Endodermal cell (in vitro differentiated cells): ENCODE measurements at places on chromosomes 4 and X. TPM values are rescaled to one million over a fixed set of nuclear protein-coding genes. Genes with fewer than 3 reads are reported as not detected.

Gene MAGEA10
- not detected in 3 replicates for total RNA-seq

Gene TMSB15C
- total RNA-seq = 5.8 and 7.1 TPM in 2 replicates

Gene RGN
- 3.9 and 4.8 TPM in 2 replicates for total RNA-seq

GRCh38 chrX:40544343-40545266 lies 36.2 kb upstream of the ATP6AP2 start:
- no peak overlapping the region for H3K4me3 ChIP-seq
- H3K36me3 ChIP-seq = no peaks in the 10 kb centered on the region
- no peak for DNase-seq
- H3K27me3 ChIP-seq = no peaks in the 10 kb centered on the region
- no peak overlapping the region for H3K27ac ChIP-seq

- no peak overlapping the region for H3K27ac ChIP-seq
Observed at GRCh38 chrX:139581068-139581467, 50.5 kb downstream of the F9 start.

DNA sequence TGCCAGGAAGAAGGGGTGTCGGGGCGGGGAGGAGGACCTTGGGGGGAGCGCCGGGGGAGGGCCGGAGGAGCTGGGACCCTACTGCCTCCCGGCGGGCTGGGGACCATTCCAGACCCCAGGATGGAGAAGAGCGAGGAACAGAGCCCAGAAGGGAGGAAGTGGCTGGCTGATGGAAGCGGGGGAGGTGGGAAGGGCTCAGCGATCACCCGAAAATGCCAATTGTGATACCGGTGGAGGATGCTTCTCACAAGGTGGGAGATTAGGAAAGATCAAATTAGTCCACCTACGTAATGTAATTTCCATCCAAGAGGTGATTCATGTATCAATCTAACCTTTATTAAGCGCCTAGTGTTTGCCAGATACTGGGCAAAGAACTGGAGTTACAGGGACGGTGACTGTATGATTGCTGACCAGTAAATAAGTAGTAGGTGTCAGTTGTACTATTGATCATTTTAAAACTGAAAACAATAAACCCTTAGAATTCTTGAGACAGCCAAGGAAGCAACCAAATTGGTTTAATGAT lies 452 bp upstream of the RAI2 start:
- H3K36me3 ChIP-seq = no peaks in the 10 kb centered on the region
- peaks cover 4% of the 10 kb centered on the region for H3K4me1 ChIP-seq
- DNase-seq = peak; percentile 46

Gene DCAF12L2
- total RNA-seq = 1.1 and 1.6 TPM in 2 replicates

Gene DUX4
- total RNA-seq = not detected in 2 replicates

DNA sequence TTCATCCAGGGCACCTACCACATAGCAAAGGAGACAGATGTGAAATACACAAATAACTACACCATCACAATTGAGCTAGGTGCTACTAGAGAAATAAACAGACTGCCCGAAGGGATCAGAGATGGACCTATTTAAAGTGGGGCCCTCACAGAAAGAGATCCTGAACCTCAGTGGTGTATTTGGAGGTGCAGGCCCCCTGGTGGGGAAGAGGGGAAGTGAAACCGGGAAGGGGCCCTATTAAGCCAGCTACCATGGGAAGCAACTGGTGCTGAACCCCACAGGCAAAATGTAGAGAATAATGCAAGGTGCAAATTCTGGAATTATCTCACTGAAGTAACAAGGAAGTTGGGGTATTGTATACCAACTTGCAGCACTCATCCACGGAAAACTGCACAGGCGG lies 78.6 kb upstream of the FAM9A start:
- H3K4me1 ChIP-seq = no peaks in the 10 kb centered on the region
- DNase-seq = peak; percentile 76
- no peak overlapping the region for H3K4me3 ChIP-seq
- H3K36me3 ChIP-seq = no peaks in the 10 kb centered on the region

DNA sequence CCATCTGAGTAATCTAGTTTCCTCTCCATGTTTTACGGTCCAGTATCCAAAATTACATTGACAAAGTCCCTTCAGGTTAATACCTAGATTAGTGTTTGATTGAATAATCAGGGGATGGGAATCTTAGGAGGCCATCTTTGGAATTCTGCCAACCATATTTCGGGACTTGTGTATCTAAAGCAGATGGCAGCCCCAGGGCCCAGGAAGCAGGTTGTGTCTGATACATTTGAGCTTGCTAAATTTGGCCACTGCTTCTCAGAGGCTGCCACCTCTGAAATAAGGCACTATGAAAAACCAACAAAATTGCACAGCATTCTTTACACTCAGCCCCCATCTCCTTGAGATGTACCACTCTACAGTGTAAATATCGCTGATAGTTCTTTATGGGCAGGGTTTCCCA lies 102.1 kb downstream of the ASB9 start:
- no peak overlapping the region for H3K27ac ChIP-seq
- H3K4me3 ChIP-seq = no peak overlapping the region
- H3K27me3 ChIP-seq = no peaks in the 10 kb centered on the region
- peaks cover 5% of the 10 kb centered on the region for H3K4me1 ChIP-seq

- no peak overlapping the region for H3K27ac ChIP-seq
- H3K4me1 ChIP-seq = no peaks in the 10 kb centered on the region
- no peak overlapping the region for H3K4me3 ChIP-seq
- no peak for DNase-seq
- H3K36me3 ChIP-seq = peaks cover 9% of the 10 kb centered on the region
Observed at GRCh38 chr4:108637856-108638255, 12.5 kb upstream of the OSTC start.

GRCh38 chr4:16085822-16086221 lies 2.0 kb upstream of the PROM1 start:
- H3K27ac ChIP-seq = no peak overlapping the region
- peak; percentile 48 for DNase-seq
- H3K4me1 ChIP-seq = no peaks in the 10 kb centered on the region
- H3K27me3 ChIP-seq = peaks cover 47% of the 10 kb centered on the region

DNA sequence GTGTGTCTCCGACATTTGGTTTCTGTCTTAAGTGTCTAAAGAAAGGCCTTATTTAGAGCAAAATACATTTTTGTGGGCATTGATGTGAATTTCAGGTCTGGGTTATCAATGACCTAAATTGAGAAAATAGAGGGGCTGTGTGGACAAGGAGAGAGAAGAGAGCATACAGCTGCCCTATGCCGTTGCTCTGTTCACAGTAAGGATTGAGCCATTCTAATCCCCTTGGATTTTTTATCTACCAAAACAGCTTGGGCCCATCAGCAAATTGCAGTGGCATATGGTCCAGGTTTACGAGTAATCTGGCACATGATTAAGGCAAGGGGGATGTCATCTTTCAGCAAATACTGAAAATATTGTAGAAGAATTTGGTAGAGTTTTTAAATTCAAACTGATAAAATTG lies 210.2 kb downstream of the ANTXR2 start:
- DNase-seq = no peak
- no peaks in the 10 kb centered on the region for H3K36me3 ChIP-seq
- no peak overlapping the region for H3K27ac ChIP-seq
- no peak overlapping the region for H3K4me3 ChIP-seq
- no peaks in the 10 kb centered on the region for H3K4me1 ChIP-seq

Gene TRPC5OS
- total RNA-seq = not detected in 2 replicates

DNA sequence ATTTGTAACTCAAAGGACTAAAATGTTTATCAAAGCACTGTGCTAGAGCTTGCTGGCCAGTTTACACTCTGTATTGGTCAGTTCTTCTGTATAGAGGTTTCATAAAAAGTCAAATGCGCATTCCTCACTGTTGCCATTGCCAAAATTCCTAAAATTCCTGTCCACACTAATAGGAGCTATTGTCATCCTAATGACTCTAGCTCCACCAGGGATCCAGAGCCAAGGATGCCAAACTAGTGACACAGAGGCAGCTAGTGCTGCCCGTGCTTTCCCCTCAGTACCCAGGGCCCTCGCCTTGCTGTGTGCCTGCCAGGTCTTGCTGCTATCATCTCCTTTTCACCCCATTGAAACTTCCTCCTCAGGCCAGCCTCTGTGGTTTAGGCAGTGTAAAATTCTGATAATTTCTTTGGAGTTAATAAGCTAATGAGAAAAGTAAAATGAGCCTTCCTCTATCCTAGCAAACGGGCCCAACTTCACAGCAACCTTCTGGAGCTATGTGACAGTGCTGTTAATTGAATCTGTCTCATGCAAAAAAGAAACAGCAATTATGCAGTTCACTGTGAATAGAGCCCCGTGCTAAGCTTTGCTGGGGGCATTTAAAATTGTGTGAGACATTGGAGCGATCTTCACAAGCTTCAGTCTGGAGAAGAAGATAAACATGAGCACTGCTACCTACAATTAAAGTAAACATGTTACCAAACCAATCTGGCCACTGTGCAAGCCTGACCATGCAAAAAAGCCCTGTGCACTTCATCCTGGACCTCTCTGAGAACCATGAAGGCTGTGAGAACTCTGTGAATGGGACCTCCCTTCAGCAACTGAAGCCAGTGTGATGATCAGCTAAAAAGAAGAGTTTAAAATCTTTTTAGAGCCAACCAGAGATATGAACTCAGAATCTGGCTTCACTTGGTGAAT lies 43.1 kb upstream of the FGF2 start:
- peak overlapping the region; percentile 74 for H3K27ac ChIP-seq
- H3K4me3 ChIP-seq = no peak overlapping the region
- no peaks in the 10 kb centered on the region for H3K27me3 ChIP-seq
- DNase-seq = peak; percentile 93
- no peaks in the 10 kb centered on the region for H3K36me3 ChIP-seq

Gene SH3BGRL
- total RNA-seq = 45.6 to 63.5 TPM (median 53.3 TPM) in 3 replicates

DNA sequence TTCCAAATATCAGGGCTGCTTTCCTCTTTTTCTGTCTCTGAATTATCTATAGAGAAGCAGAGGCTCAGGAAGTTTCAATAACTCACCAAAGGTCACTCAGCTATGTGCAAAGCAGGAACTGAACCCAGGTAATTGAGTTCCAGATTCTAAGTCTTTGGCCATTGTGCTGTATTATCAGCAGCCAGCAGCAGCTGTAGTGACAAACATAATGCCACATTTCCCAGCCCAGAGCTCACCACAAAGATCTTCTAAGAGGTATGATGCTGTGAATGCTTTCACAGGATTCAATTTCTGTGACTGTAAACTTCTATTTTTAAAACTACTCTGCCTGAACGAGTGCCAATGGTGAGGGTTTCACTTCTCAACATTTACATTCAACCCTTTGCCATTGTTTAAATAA lies 56.4 kb downstream of the SPOCK3 start:
- no peak overlapping the region for H3K27ac ChIP-seq
- no peak for DNase-seq
- H3K4me3 ChIP-seq = no peak overlapping the region
- peaks cover 5% of the 10 kb centered on the region for H3K36me3 ChIP-seq

Gene SPATA4
- not detected in 2 replicates for total RNA-seq

- no peaks in the 10 kb centered on the region for H3K4me1 ChIP-seq
- H3K27me3 ChIP-seq = no peaks in the 10 kb centered on the region
- no peaks in the 10 kb centered on the region for H3K36me3 ChIP-seq
Observed at GRCh38 chr4:85707611-85708010, 232.7 kb downstream of the ARHGAP24 start.

Gene CCSER1
- 0.88 and 1.1 TPM in 2 replicates for total RNA-seq

- DNase-seq = no peak
- H3K4me3 ChIP-seq = no peak overlapping the region
- peaks cover 42% of the 10 kb centered on the region for H3K36me3 ChIP-seq
- no peaks in the 10 kb centered on the region for H3K27me3 ChIP-seq
- H3K27ac ChIP-seq = no peak overlapping the region
Observed at GRCh38 chr4:113325876-113326615, 276.6 kb downstream of the ANK2 start.

- H3K4me1 ChIP-seq = no peaks in the 10 kb centered on the region
- H3K4me3 ChIP-seq = no peak overlapping the region
- no peak overlapping the region for H3K27ac ChIP-seq
- DNase-seq = no peak
- no peaks in the 10 kb centered on the region for H3K27me3 ChIP-seq
Observed at GRCh38 chr4:120682981-120683380, 239.5 kb downstream of the PRDM5 start.

Gene ZXDA
- total RNA-seq = not detected in 3 replicates

GRCh38 chrX:97229318-97229717 lies 345.6 kb downstream of the RPA4 start:
- H3K27me3 ChIP-seq = no peaks in the 10 kb centered on the region
- DNase-seq = no peak
- no peak overlapping the region for H3K27ac ChIP-seq
- H3K4me3 ChIP-seq = no peak overlapping the region

DNA sequence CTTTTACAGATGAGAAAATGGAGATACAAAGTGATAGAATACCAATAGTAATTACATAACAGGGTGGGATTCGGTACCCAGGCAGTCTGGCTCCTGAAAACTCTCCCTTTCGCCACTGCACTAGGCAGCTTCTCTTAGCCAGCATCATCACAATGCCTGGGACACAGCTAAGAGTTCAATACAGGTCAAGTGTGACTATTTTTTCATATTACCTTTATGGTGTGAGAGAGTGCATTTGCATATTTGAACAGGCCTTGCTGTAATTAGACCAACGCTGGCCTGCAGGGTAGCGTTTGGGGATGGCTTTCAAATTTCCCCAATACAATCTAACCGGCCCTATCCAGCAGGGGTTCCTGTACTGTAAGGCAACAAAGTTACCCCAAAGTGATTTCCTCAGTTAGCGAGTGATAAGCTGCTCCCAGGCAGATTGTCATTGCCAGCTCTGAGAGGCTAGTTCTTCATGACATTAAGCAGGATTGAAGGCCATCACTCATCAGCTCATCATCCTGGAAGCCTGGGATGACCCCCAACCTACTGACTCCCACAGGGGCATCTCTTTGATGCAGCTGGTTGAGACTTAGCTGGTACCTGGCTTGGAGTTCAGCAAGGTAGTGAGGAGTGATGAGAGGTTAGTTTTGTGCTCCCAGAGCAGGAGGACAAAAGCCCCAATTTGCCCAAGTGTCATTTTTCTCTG lies 836.8 kb upstream of the LCORL start:
- peaks cover 5% of the 10 kb centered on the region for H3K4me1 ChIP-seq
- DNase-seq = no peak
- H3K4me3 ChIP-seq = no peak overlapping the region
- no peaks in the 10 kb centered on the region for H3K36me3 ChIP-seq

Gene PDE6B
- 12.4 to 15.9 TPM (median 14.8 TPM) in 3 replicates for total RNA-seq

Gene ZBTB33
- total RNA-seq = 18.3 and 19.0 TPM in 2 replicates

GRCh38 chr4:44368413-44369167 lies 80.0 kb downstream of the KCTD8 start:
- H3K27me3 ChIP-seq = no peaks in the 10 kb centered on the region
- no peaks in the 10 kb centered on the region for H3K36me3 ChIP-seq
- no peak overlapping the region for H3K4me3 ChIP-seq
- H3K4me1 ChIP-seq = no peaks in the 10 kb centered on the region
- no peak for DNase-seq
- H3K27ac ChIP-seq = no peak overlapping the region

Gene RHOH
- total RNA-seq = 1.4 to 4.1 TPM (median 2.9 TPM) in 3 replicates

- H3K27me3 ChIP-seq = no peaks in the 10 kb centered on the region
- H3K4me3 ChIP-seq = no peak overlapping the region
- peaks cover 3% of the 10 kb centered on the region for H3K4me1 ChIP-seq
- H3K36me3 ChIP-seq = no peaks in the 10 kb centered on the region
- H3K27ac ChIP-seq = no peak overlapping the region
Observed at GRCh38 chrX:40550066-40550465, 30.7 kb upstream of the ATP6AP2 start.

DNA sequence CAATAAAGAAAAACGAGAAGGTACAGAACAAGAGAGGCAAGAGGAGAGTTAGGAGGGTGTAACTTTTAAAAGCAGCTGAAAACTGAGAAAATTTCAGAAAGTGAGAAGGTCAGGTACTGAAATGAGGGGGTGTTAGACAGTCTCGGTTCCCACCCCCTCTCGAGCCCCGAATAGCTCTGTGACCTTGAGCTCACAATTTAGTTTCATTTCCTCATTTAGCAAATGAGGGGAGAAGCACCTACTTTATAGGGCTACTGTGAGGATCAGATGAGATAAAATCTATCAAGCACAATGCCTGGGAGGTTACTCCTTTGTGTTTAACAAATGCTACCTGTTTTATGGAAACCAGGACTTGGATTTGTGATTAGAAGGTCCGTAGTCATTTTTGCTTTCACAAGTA lies 4.9 kb downstream of the UGT8 start:
- peaks cover 19% of the 10 kb centered on the region for H3K27me3 ChIP-seq
- DNase-seq = no peak
- no peaks in the 10 kb centered on the region for H3K36me3 ChIP-seq
- H3K4me3 ChIP-seq = no peak overlapping the region
- H3K27ac ChIP-seq = no peak overlapping the region
- no peaks in the 10 kb centered on the region for H3K4me1 ChIP-seq
